Nasal cavity respiratory epithelium epithelial cell of viscerocranial mucosa (primary cell): ENCODE measurements at places on chromosomes 13 and 19. TPM values are rescaled to one million over a fixed set of nuclear protein-coding genes. Genes with fewer than 3 reads are reported as not detected.

Gene RXFP2
- not detected in 2 replicates for total RNA-seq

Gene OR7D2
- not detected in 2 replicates for total RNA-seq

Gene SMIM44
- not detected in 2 replicates for total RNA-seq

Gene RFPL4A
- total RNA-seq, result not detected in 2 replicates

Gene PTH2
- total RNA-seq, result not detected in 2 replicates

Gene GNG7
- total RNA-seq, result under 0.01 and 0.14 TPM in 2 replicates

Gene ZNF415
- 12.3 and 15.4 TPM in 2 replicates for total RNA-seq

Gene GJA3
- under 0.01 and 0.43 TPM in 2 replicates for total RNA-seq

Gene CACNG6
- not detected in 2 replicates for total RNA-seq

Gene IGFL2
- total RNA-seq, result 2.4 TPM in 1 of 2 replicates, not detected in the other

Gene MIER2
- 17.4 and 27.2 TPM in 2 replicates for total RNA-seq

Gene NRTN
- 0.28 and 0.68 TPM in 2 replicates for total RNA-seq

Gene CYP2S1
- total RNA-seq, result 19.5 and 44.2 TPM in 2 replicates

Gene LILRB2
- total RNA-seq, result not detected in 2 replicates

Gene ZNF222
- 8.0 and 14.4 TPM in 2 replicates for total RNA-seq

Gene VSTM2B
- total RNA-seq, result not detected in 2 replicates

Gene FPR1
- under 0.01 and 0.07 TPM in 2 replicates for total RNA-seq

Gene ADGRE3
- not detected in 2 replicates for total RNA-seq

Gene FCER2
- total RNA-seq, result not detected in 2 replicates

Gene ZNF121
- 80.0 and 125 TPM in 2 replicates for total RNA-seq

Gene TYROBP
- total RNA-seq, result not detected in 2 replicates

Gene KXD1
- 47.2 and 53.5 TPM in 2 replicates for total RNA-seq

Gene CLDND2
- total RNA-seq, result not detected in 2 replicates

Gene NUMBL
- total RNA-seq, result 6.8 and 24.3 TPM in 2 replicates

Gene KLK4
- total RNA-seq, result not detected in 2 replicates

Gene ZNF490
- total RNA-seq, result 7.2 and 13.3 TPM in 2 replicates

Gene ZNF841
- total RNA-seq, result 60.1 and 68.3 TPM in 2 replicates

Gene RGS9BP
- 0.57 and 1.0 TPM in 2 replicates for total RNA-seq

Gene CEACAM4
- total RNA-seq, result not detected in 2 replicates
